ENCODE measurements at places on chromosomes 12 and 14. TPM values are rescaled to one million over a fixed set of nuclear protein-coding genes. Genes with fewer than 3 reads are reported as not detected.

Gene DDIT3
- polyA plus RNA-seq: 19.8 TPM

Gene LACRT
- polyA plus RNA-seq: not detected

Gene OR4M1
- not detected for polyA plus RNA-seq

Gene INHBC
- 0.01 TPM for polyA plus RNA-seq

Gene YAF2
- 5.3 TPM for polyA plus RNA-seq

Gene IPO4
- polyA plus RNA-seq: 12.3 TPM

Gene LGMN
- polyA plus RNA-seq: 49.9 TPM

Gene MSRB3
- 14.8 TPM for polyA plus RNA-seq

Gene RNU4-1
- polyA plus RNA-seq: not detected

Gene AP1G2
- polyA plus RNA-seq: 81.5 TPM

Gene TCL1B
- not detected for polyA plus RNA-seq

Gene DAO
- polyA plus RNA-seq: not detected

Gene EFS
- polyA plus RNA-seq: 35.9 TPM

Gene PLD4
- polyA plus RNA-seq: 0.65 TPM
